Muscle of leg (tissue), 16 donors: ENCODE measurements at places on chromosomes 1 and 21. TPM values are rescaled to one million over a fixed set of nuclear protein-coding genes. Genes with fewer than 3 reads are reported as not detected.

DNA sequence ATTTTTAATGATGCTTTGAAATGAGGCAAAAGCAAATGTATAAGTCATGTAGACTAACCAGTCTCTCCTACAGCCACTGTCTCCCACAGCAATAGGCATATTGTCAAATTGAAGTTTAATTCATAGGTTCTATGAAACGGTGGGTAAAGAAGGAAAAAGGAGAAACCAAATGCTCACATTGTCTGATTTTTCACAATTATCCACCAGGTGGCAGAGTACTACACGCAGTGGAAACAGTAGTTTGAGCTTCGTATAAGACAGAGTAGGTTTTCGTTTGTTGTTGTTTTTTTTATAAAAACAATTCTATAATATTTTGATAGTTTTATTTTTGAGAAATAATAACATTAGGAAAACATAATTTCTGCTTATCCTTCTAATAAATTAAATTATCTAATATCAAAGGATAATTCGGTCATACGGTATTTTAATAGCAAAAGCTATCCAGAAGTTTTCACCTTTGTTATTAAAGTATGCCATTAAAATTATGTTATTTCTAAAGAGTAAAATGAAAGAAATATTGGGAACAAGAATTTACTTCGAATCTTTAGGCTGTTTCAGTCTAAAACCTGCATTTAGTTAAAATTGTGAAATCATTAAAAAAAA is 39.1 kb downstream of the TYW3 start:
- no peaks in the 10 kb centered on the region for H3K36me3 ChIP-seq
- no peak overlapping the region for H3K27ac ChIP-seq
- DNase-seq, result peak; percentile 71
- H3K4me3 ChIP-seq, result no peak overlapping the region

Gene MAN1C1
- total RNA-seq, result 5.2 TPM

Gene ICOSLG
- total RNA-seq, result 1.9 TPM

Gene ELAPOR1
- 0.27 TPM for total RNA-seq

Gene WDR64
- total RNA-seq, result 0.04 TPM

Gene DNALI1
- 8.2 TPM for total RNA-seq
